Stimulated activated CD4-positive, alpha-beta T cell treated with anti-CD3 and anti-CD28 coated beads, Interleukin-2, amount 100 ng/mL, for 4 hours (primary cell): ENCODE measurements at places on chromosomes 2 and 18.

DNA sequence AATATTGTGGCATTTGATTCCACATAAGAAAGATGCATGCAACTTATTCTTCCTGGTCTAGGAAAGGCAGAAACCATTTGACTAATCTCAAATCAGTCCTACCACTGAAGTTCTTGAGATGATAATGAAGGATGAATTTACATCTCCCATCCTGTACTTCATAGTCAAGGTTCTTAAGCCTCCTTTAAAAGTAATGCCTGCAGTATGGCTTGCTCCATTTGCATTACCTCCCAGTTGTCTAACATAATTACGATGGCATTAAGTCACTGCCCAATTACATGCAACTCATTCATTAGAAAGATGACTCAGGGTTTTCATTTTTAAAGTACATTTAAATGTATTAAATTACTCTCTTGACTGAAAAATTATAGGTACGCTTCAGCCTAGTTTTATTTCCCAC lies 32.2 kb downstream of the THADA start:
- DNase-seq: no peak

DNA sequence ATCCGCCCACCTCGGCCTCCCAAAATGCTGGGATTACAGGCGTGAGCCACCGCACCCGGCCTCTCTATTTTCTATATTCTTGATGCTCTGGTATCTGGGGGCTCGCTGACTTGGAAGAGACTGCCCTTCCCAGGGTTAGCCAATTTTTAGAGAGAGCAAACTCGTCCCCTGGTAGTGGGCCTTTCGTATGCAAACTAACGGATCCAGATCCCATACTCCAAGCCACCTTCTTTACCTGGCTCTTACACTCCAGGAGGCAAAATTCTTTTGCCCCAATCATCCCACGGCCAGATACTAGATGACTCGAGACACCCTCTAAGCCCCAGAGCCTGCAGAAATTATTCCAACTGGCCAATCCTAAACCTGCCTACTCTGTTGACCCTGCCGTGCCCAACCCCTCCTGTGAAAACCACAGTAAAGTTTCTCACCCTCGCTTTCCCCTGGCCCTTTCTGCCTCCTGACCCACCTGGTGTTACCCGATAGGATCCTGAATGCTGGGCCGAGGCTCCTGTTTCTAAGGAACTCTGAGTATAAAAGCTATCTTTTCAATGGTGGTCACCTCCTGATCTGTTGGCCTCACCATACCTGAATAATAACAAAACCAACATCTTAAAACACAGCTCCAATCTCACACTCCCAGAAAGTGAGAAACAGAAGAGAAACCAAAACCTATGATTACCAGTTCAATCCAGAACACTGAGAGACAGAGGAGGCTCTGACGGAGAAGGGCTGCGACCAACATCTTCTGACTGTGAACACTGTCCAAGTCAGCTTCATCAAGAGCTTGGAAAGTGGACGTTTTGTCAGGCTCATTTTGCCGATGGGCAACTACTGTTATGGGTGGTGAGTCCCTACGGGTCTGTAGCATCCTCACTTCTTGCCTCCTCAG lies 57.6 kb upstream of the ZNF532 start:
- DNase-seq: no peak

DNA sequence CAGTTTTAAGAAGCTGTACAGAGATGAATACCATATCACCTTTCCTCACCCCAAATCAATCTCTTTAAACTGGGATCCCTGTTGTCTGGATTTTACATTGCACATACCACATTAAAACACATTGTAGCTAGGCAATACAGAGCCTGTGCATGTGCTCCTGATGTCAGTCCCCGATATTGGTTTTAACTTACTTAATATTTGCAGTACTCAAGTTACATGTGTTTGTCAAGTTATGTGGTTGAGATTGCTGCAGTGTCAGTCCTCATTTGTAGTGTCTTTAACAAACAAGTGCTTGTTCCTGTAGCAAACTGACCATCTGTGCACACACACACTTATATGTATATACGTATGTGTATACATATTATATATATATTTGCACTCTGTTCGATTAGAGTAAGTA lies 10.4 kb upstream of the UBE2E3 start:
- DNase-seq: no peak

GRCh38 chr18:60193780-60194179 lies 178.8 kb downstream of the MC4R start:
- DNase-seq: no peak

GRCh38 chr2:216082805-216083204 lies 1.1 kb downstream of the TMEM169 start:
- no peak for DNase-seq

- DNase-seq: no peak
Observed at GRCh38 chr18:63438181-63438580, 15.9 kb upstream of the VPS4B start.

DNA sequence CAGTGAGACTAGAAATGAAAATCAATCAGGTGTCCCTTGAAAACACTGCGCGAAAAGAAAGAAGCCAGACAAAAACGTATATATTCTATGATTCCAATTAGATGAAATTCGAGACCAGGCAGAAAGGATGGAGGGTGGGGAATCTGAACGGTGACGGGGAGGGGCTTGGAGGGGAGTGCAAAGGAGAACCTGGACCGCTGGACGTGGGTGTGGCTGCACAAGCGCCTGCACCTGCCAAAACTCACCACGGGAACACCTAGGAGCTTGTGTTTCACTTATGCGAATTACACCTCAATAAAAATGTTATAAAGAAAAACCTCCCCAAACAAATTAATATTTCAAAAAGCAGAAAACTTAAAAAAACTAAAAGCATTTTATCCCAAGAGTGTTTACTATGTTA lies 21.9 kb downstream of the THAP4 start:
- DNase-seq: no peak

- no peak for DNase-seq
Observed at GRCh38 chr2:212644195-212644837, 105.7 kb upstream of the ERBB4 start.

DNA sequence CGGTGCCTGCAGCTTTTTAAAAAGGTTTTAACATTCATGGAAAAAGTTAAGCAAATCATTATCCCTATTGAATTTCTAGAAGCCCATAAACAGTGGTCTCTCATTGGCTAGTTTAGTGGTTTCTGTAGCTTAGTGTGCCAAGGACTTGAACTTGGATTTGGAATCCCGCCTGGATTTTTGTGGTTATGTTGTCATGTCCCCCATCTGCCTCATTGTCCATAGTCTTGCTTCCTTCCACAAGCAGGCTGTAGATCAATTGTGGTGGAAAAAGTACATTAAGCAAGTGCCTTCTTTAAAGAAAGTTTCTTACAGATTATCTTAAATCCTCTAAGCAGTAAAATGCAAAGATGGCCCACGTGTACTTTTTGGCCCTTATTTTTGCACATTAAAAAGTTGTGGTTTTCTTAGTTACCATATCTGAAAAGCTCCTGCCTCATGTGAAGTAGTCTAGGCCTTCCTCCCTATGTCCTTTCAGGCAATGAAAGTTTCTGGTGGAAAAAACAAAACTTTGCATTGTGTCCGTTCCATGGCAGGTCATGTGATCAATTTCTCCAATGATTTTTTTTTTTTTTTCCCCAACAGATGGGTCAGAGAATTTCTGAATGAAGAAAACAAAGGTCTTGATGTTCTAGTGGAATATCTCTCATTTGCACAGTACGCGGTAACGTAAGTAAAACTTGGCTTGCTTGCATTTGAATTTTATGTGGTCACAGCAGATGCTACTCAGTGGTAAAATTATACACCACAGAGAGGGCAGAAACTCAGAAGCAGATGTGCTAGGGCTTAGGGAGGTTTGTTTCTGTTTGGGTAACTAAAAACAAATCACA lies 158.9 kb downstream of the PRPF40A start:
- no peak for DNase-seq

DNA sequence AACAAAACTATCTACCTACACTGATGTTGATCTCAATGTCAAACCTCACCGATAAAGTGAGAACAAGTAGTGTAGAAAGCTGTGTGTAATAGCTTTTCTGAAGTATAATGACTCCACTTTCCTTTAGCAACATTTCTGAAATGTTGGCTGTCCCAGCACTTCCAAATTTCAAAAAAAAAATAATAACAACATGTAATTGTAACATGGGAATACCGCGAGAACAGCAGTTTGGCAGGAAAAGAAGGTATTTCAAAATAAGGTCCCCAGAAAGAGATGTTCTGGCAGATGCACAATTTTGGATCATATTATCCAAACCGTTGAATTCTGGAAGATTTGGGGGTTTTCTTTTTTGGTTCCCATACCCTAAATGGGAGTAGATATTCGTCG lies 352.0 kb downstream of the ARHGAP15 start:
- DNase-seq: no peak

DNA sequence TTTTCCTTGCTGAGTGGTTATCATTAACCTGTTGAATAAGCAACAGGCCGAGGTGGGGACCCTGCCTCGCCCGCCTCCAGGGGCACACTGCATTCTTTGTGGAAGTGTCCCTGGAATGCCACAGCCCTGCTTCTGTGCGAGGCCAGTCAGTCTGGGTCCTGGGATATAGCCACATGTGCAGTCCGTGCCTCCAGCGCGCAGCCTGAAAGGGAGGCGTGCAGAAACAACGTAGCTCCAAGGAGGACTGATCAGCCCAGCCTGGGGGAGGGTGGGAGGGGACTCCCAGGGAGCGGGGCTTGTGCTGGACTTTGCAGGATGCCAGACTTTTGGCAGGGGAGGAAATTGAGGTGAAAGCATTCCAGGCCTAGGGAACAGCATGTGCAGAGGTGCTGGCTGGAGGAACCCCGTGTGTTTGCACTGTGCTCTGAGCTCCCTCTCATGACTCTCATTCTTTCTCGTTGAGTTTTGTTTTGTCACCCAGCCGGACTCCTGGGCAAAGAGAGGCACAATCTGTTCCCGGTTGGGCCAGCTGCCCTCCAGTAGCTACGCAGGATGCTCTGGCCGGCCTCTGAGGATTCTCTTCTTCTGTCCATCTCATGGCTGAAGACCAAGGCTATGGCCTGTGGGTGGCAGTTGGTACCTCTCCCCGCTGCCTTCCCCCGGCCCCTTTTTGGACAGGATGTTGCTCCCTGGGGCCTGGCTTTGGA lies 39.7 kb downstream of the HPCAL1 start:
- DNase-seq: no peak

GRCh38 chr2:46058140-46058539 lies 239.1 kb upstream of the EPAS1 start:
- DNase-seq: no peak

DNA sequence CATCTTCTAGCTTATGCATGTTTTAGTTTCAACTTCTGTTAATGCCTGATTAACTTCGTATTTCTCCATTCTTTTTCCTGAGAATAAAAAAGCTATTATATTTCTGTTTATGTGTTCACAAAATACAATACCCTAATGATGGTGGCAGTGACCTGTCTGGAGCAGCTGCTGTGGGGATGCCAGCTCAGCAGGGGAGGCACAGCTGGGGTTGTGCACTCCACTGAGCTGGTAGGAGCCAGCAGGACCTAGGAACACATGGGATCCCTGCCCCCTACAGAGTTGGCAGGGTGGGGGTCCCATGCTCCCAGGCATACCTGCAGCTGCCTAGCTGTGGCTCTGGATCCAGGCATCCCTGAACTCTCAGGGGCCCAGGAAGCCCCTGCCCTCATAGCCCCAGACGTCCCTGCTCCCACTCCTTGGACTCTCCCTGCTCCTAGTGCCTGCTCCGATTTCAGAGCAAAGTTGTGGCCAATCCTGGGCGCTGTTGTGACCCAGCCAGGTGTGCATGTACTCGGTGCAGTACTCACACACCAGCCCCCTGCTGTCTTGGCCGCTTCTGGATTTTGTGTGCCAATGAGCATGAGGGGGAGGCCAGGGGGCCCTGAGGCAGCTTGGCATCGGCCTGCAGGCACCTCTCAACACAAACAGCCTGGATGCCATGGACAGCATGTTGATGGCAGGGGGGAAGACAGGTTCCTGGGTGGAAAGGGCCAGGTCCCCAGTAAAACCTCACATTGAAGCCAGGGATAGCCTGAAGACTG lies 546.0 kb downstream of the ZNF804A start:
- DNase-seq: no peak

GRCh38 chr18:36460854-36461253 lies 163.3 kb downstream of the FHOD3 start:
- DNase-seq: no peak

GRCh38 chr2:215241791-215242305 lies 70.0 kb upstream of the ATIC start:
- no peak for DNase-seq

DNA sequence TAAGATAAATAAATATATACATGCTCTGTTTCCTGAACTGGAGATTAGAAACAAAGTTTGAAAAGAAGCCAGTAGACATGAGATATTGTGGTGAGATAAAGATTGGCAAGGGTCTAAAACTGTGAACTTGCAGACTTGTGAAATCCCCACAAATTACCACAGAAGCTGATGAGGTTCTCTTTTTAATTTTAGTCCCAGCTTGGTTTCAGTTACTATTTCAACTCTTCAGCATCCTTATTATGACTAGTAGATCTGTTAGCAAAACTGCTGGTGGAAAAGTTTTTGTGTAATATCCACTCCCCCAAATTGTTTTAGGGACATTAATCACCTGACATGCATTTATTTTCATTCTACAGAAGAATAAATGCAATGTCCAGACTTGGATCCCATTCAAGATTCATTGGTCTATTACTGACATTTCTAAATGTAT lies 20.8 kb downstream of the RASGRP3 start:
- DNase-seq: no peak

DNA sequence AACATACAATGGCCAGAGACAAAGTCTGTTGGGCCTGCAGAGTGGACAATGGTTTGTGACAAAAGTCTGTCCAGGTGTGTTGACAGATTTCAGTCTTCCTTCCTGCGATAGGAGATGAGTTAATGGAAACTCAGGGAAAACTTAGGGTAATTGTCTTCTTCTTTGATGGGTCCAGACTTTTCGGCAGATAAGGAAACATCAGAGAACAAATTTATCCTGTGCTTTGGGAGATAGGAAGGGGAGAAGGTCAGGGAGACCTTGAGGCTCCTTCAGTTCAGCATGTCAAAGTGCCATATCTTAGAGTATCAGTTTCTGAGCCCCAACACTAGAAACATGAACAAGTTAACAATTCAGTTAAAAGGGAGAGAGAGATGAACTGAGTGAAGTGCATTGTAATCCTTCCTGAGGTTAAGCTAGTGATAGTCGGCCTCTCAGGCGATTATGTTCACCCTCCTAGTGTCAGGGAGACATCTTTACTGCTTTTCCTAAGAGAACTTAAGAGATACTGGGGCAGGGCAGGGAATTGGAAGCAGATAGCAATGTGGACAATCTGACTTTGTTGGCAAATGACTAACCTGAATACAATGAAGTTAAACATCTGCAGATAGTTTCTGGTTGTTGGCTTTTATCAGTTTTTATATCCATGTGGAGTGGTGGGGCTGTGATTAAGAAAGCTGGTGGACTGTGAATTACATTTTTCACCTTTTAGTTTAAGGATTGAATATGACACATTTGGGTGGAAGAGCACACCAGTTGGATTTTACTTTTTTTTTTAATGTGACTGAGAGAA lies 248.8 kb upstream of the FN1 start:
- no peak for DNase-seq

- no peak for DNase-seq
Observed at GRCh38 chr2:156687126-156687525, 250.9 kb downstream of the GPD2 start.

DNA sequence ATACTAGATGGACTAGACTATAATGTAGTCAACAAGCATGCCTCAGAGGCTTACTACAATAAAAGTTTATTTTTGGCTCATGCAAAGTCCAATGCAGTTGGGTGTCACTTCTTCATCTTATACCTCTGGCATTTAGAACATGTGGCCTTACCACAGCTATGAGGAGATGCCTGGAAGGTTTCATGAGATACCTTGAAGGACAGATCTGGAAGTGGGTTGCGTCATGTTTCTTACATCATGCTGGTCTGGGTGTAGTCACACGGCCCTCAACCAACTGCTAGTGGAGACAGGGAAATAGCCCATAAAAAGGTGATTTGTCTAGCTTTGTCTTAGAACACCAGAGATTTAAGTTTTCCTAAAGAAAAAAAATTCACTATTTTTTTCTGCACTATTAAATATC lies 91.7 kb upstream of the MMADHC start:
- no peak for DNase-seq
